ENCODE measurements at places on chromosomes 5 and 9.

GRCh38 chr5:134003064-134003816 lies 1.5 kb downstream of the VDAC1 start:
- peak; percentile 11 for DNase-seq

- no peak for DNase-seq
Measured at GRCh38 chr9:92341578-92341977, 15.8 kb downstream of the CENPP start.

DNA sequence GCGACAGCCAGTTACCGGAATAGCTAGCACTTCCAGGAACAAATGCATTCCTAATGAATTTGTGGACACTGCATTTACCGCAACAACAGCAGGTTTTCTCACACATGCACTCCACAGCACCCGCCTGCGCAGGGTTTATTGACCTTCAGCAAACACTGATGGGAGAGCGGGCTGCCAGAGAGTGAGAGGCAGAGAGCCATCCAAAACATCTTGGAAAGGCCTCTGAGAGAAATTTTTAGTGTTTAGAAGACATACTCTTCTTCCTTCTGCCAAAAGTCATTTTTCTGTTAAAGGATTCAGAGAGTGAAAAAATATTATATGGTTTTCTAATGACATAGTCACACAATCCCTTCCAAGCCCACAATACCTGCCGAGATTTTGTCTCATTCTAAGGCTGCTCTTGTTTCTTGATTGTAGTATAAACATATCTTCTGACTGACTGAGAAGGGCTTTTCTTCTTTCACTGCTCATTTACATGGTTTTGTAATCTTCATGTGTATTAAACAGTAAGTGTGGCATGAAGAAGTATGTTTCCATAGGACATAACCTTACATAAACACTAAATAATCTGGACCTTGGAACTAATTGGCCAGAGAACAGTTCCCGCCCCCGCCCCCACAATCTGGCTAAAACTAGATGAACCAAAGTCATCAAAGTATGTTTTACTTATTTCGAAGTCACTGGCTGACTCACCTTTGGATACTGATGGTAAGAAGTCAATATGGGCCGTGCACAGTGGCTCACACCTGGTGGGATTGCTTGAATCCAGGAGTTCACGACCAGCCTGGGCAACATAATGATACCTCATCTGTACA lies 432.5 kb upstream of the MEF2C start:
- DNase-seq, result no peak

GRCh38 chr9:120985819-120986222 lies 59.2 kb upstream of the TRAF1 start:
- DNase-seq, result no peak

GRCh38 chr5:107594253-107595045 lies 76.3 kb downstream of the EFNA5 start:
- no peak for DNase-seq

- DNase-seq, result peak; percentile 19
Measured at GRCh38 chr5:10856683-10857337, 95.8 kb upstream of the DAP start.

DNA sequence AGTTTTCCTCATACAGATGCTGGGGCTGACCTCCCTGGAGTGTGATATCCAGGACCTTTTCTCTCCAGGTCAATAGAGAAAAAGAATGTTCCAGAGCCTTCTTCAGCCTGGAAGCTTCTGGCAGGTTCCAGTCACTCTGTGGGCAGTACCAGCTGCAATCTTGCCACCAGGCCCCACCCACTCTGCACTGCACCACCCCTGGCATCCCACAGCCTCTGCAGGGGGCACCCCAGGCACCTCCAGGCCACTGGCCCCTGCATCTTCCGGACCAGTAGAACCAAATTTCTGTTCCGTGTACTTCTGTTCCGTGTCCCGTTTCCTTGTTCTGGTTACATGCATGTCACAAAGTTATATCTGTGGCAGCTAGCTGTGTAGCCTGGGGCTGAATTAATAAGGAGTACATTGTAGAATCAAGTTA lies 83.3 kb upstream of the ZBTB43 start:
- DNase-seq, result no peak

GRCh38 chr5:152861231-152861630 lies 456.2 kb upstream of the NMUR2 start:
- no peak for DNase-seq

GRCh38 chr5:612498-613424 lies 621 bp downstream of the CEP72 start:
- DNase-seq, result no peak

GRCh38 chr9:126671381-126671831 lies 57.7 kb downstream of the LMX1B start:
- no peak for DNase-seq

- no peak for DNase-seq
Measured at GRCh38 chr5:135642488-135642870, 63.7 kb upstream of the CXCL14 start.

DNA sequence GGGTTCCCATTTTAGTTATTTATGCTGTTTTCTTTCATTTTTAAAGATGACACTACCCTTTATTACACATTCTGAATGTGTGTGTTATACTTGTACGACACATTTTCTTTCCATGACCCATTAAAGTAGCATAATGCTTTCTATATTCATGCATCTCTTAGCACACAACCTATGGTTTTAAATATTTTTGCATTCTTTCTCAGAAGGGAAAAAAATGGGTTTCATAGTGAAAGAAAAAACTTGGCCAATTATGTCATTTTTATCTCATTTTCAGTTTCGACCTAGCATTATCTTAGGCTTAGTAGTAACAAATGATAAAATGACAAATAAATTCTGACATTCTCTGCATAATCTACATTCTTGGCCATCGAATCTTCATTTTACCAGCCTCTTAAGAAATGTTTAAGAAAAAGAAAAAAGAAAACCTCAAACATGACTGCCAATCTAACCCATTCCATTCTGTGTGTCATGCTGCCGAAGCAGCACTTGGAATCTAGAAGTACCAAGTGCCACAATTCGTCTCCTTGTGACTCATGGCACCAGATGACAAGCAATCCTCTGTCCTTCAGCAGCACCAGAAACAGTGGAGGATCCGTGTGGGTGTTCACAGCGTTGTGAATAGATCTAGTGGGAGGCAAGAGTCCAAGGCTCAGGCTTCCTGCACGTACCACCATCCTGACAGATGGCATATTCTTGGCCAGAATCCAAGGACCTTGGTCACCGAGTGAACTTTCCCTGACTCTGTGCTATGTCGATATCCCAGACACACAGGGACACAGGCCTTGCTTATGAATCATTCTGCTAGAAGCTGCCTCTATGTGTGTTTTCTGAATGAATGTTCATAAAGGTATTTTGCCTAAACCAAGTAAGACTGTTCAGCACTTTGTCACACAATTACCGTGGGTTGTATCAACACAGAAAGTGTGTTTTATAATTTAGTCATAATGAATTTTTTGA lies 502.7 kb downstream of the NR2F1-AS1 start:
- no peak for DNase-seq

DNA sequence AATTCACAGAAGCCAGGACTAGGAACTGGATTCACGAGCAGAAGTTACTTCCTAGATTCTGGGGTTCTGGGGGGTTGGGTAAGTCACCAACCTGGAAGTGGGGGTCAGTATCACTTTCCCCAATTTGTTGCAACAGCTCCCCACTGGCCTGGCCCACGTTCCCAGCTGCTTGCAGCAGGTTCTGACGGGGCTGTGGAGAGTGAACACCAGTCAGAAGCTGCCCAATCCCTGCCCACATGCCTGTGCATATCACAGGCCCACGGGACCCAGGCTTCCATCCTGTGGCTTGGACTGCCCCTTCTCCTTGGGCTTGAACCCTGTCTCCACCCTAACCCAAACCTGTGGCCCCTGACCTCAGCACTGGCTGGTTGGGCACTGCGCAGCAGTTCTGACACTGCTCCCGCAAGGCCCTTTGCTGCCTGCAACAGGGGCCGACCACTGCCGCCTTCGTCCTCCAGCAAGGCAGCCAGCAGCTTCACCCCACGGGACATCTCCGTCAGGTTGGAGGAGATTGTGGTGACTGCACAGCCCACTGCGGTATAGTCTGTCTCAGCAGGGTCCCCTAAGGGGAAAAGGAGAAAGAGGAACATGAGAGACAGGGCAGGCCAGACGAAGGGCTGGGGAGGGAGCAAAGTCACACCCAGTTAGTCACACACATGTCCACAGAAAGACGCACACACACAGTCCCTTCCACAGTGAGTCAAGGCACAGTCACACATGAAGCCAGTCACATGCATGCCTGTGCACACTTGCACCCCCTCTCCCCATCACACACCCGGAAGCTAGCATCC lies 13.1 kb downstream of the TLN1 start:
- DNase-seq, result no peak

DNA sequence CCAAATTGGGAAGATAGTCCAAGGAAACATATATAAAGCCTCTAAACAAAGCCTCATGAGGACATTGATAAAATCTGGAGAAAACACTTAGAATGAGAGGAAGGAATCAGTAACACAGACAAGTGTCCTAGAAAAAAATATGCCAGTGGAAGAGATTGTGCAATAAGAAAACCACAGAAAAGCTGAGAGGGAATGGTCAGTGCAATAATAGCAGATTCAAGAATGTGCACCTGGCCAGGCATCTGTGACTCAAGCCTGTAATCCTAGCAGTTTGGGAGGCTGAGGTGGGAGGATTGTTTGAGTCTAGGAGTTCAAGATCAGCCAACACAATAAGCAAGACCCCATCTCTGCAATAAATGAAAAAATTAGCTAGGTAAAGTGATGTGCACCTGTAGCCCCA lies 691.2 kb upstream of the CDH6 start:
- no peak for DNase-seq

GRCh38 chr5:14659821-14660607 lies 4.5 kb upstream of the OTULIN start:
- no peak for DNase-seq

DNA sequence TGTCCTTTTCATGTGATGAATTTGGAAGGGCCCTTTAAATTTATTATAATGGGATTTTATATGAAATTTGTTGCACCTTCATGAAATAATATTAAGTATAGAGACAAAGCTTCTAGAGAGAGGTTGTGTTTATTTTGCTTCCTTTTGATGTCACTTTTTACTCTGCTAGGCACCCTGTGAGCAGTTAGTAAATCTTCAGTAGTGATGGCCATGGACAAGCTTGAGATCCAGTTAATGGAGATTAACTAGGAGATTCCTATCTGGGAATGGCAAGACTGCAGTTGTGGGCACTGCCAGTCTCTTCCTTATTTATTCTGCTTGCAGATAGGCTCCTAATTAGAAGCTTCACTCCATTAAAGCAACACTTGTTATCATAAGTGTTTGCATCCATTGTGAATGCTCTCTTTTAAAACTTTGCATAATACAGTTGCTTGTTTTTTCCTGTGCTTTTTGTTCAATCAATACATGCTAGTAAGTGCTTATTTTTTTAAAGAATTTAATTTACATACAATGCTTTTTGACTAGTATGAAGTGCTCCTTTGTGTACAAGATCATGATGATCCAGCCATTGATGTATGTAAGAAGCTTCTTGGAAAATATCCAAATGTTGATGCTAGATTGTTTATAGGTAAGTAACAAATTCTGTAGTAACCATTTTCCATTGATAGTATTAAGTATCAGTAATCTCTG lies 25.9 kb downstream of the UGCG start:
- DNase-seq, result no peak

GRCh38 chr9:77594963-77595362 lies 53.2 kb downstream of the GNA14 start:
- DNase-seq, result no peak

DNA sequence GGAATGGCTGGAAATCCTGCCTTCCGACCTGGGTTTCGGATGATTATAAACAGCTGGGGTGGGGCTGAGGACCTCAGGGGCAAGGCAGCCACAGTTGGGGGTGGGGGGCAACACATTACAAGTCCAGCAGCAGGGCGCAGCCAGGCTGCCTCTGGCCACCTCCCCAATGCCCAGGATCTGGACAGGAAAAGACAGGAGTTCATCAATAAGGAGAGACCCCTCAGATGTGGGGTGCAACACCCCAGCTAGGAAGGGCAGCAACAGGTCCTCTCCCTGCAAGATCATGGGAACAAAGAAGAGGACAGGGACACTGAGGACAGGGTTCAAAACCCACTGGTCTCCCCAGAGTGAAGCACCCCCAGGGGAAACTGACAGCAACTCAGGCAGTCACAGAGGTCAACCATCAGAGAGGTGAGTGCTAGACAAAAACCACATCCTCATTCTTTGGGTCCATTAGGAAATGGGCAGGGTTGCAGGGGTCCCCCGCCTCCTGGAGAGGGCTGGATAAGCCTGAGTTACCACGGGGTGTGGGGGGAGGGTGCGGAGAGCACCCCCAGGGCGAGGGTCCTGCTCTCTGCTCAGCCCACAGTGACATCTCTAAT lies 33.5 kb downstream of the SEMA4D start:
- DNase-seq, result no peak

- DNase-seq, result no peak
Measured at GRCh38 chr9:104074876-104075275, 19.2 kb upstream of the SMC2 start.

DNA sequence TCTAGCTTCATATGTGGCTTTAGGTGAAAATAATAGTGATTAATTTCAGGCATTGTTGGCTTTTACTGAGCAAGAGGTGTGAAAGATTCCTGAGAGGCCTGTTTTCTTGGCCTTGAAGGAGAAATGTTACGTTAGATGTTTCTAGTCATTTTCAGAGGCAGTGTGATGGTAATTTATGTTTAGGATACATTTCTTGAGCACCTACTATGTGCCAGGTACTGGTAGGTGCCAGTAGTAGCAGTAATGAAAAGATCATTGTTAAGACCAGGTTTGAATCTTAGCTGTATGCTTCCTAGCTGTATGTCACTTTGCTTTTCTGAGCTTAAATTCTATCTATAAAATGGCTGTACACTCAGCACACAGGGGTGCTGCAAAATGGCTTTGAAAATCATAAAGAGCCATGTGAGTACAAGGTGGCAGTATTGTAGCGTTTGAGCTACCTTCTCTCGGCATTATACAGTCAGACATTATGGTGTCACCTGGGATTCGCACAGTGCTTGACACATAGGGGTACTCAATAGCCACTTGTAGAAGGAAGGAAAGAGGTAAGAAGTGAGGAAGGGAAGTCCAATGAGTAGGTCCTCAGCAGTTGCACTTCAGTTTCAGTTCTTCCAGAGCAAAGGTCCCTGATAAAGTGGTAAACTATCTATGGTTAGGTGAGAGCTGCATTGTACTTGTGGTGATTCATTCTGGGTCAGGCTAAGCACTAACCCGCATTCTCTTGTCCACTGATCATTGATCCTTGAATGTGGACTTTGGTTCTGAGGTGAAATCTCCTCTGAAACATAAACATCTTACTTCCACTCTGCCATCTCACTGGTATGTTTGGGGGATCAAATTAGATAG lies 166.5 kb upstream of the NR3C1 start:
- DNase-seq, result no peak

- no peak for DNase-seq
Measured at GRCh38 chr5:149794041-149794440, 63.9 kb downstream of the PPARGC1B start.

GRCh38 chr5:31396611-31397295 lies 135.1 kb downstream of the DROSHA start:
- DNase-seq, result no peak

GRCh38 chr5:72393052-72393451 lies 72.9 kb downstream of the PTCD2 start:
- DNase-seq, result no peak

- DNase-seq, result no peak
Measured at GRCh38 chr9:116589392-116590354, 97.4 kb upstream of the TRIM32 start.

- DNase-seq, result no peak
Measured at GRCh38 chr9:4661165-4661564, 929 bp upstream of the PLPP6 start.
